ENCODE measurements at places on chromosomes 11 and 22.

GRCh38 chr11:706957-707816 lies 1.2 kb downstream of the EPS8L2 start:
- DNase-seq: no peak

DNA sequence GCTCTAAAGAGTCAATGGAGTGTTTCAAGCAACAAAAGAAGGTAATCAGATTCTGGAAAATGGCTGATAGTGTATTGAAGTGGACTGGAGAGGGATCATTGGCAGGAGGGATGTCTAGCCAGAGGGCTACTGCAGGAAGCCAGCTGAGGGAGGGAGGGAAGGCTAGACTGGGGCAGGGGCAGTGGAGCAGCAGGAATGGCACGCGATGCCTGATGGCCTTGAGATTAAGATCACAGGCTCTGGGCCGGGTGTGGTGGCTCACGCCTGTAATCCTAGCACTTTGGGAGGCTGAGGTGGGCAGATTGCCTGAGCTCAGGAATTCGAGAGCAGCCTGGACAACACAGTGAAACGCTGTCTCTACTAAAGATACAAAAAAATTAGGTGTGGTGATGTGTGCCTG lies 47.5 kb upstream of the PRDM11 start:
- DNase-seq: no peak

DNA sequence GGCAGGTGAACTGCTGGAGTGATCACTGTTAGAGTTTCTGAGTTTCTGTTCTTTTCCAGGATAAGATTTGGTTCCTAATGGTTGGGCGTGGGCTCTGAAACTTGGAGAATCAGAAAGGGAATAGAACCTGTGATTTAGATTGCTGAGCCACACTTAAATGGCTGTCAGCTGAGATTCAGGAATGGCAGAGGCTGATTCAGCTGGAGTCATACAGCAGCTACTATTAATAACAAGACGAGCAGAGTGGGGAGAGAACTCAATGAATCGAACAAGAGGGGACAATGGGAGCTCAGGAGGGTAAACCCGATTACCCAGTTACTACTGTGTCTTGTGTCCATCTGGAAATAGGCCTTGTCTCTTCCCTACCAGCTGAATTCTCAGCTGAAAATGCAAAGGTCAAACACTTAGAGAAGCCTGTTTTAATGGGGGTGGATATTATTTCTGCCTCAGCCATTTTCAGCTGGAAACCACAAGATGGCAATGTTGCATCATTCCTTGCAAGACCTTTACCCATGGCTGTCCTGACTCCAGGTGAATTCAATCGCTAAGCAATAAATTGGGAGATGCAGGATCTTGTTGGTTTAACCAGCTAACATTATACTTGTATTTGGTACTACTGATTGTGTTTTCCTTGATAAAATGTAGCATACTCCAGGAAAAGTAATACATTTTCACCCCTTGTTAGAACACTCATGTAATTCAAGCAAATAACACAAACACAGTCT lies 104.5 kb upstream of the RAG2 start:
- peak; percentile 76 for DNase-seq

GRCh38 chr22:26287382-26288225 lies 118.3 kb downstream of the SEZ6L start:
- no peak for DNase-seq

DNA sequence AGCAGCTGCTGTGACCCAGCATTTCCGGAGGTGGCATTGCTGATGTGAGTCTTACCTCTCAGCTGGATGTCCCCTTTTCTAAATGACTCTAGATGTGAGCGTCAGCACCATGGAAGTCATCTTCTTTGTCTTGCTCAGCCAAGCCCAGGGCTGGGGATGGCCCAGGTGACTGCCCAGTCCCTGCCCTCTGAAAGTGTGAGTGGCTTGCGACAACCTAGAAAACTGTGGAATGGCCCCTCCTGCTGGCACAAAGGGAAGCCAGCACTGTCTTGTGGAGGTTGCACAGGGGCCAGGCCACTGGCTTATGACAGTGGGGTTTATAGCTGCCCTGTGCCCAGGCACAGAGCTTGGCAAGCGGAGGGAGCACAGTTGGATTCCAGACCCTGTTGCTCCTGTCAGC lies 6.2 kb downstream of the TUB start:
- DNase-seq: no peak

- no peak for DNase-seq
Measured at GRCh38 chr11:65793625-65794400, 7.0 kb downstream of the OVOL1 start.

GRCh38 chr22:19448739-19449421 lies 1.4 kb upstream of the C22orf39 start:
- no peak for DNase-seq

- no peak for DNase-seq
Measured at GRCh38 chr11:76690736-76691135, 20.2 kb upstream of the LRRC32 start.

GRCh38 chr22:37633625-37634416 lies 5.6 kb upstream of the SH3BP1 start:
- peak; percentile 86 for DNase-seq

GRCh38 chr11:8328231-8328794 lies 64.6 kb upstream of the LMO1 start:
- DNase-seq: no peak

- DNase-seq: no peak
Measured at GRCh38 chr11:122359081-122359571, 243.1 kb upstream of the BLID start.
